ENCODE measurements at places on chromosomes 12 and 14. TPM values are rescaled to one million over a fixed set of nuclear protein-coding genes. Genes with fewer than 3 reads are reported as not detected.

Gene TAS2R42
- not detected for total RNA-seq

Gene PRIMA1
- total RNA-seq, result 1.2 TPM

Gene KRT77
- total RNA-seq, result not detected

Gene PSMC6
- 70.1 TPM for total RNA-seq

Gene IL22
- total RNA-seq, result not detected

Gene PPP1R1A
- 1.5 TPM for total RNA-seq

GRCh38 chr12:25583545-25583944 is 30.5 kb upstream of the LMNTD1 start:
- H3K36me3 ChIP-seq, result no peaks in the 10 kb centered on the region
- no peak overlapping the region for H3K27ac ChIP-seq
- no peaks in the 10 kb centered on the region for H3K4me1 ChIP-seq
- H3K4me3 ChIP-seq, result no peak overlapping the region

DNA sequence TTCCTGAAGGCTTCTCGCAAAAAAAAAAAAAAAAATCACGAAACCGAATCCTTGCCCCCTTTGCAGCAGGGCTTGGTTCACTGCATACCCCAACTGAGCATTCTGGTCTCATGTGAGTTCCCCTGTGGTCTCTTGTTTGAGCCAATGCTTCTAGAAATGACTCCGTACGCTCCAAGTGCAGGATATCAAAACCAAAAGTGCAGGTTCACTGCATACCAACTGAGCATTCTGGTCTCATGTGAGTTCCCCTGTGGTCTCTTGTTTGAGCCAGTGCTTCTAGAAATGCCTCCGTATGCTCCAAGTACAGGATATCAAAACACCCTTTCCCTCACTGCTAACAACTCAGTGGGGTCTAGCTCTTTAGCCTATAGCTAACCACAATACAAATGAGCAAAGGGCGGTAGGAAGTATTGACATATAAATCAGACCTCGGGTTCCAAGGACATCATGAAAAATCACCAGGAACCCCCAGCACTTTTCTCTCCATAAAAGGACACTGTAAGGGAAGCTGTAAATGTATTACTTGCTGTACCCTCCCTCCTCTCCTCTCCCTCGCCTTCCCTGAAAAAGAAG is 206.3 kb upstream of the NOS1 start:
- H3K4me1 ChIP-seq, result no peaks in the 10 kb centered on the region
- DNase-seq, result no peak
- no peaks in the 10 kb centered on the region for H3K27me3 ChIP-seq
- no peaks in the 10 kb centered on the region for H3K36me3 ChIP-seq
- no peak overlapping the region for H3K4me3 ChIP-seq
- no peak overlapping the region for H3K27ac ChIP-seq

- no peak overlapping the region for H3K27ac ChIP-seq
- H3K4me1 ChIP-seq, result no peaks in the 10 kb centered on the region
- H3K4me3 ChIP-seq, result no peak overlapping the region
- no peaks in the 10 kb centered on the region for H3K36me3 ChIP-seq
- no peaks in the 10 kb centered on the region for H3K27me3 ChIP-seq
These were observed 36.6 kb downstream of the ADAM20 start for GRCh38 chr14:70498191-70498590.

- H3K27ac ChIP-seq, result no peak overlapping the region
- no peaks in the 10 kb centered on the region for H3K36me3 ChIP-seq
- H3K4me1 ChIP-seq, result no peaks in the 10 kb centered on the region
- DNase-seq, result no peak
- H3K4me3 ChIP-seq, result no peak overlapping the region
These were observed 178.6 kb upstream of the EEA1 start for GRCh38 chr12:93107514-93108312.

DNA sequence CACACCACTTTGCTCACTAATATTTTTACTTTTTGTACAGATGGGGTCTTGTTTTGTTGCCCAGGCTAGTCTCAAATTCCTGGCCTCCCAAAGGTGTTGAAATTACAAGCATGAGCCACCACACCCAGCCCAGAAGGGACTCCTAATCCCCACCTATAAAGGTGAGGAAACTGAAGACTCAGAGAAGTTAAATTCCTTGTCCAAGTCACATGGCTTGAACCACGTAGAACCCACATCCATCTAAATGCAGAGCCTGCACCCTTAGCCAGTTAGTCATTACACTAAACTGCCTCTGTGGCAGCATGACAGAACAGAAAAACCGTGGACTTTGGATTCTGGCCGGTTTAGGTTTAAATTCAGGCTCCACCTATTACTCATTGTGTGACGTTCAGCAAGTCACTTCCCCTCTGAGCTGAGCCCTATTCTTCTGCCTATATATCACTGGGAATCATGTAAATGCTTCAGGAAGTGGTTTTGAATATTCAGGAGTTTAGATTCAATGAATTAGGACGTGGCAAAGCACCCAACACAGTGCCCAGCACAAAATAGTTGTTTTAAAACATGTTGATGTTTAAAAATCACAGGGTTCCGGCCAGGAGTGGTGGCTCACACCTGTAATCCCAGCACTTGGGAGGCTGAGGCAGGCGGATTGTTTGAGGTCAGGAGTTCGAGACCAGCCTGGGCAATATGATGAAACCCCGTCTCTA is 3.0 kb upstream of the CORO1C start:
- peak; percentile 84 for DNase-seq
- H3K27me3 ChIP-seq, result no peaks in the 10 kb centered on the region
- H3K27ac ChIP-seq, result peak overlapping the region; percentile 95
- no peak overlapping the region for H3K4me3 ChIP-seq
- peaks cover 22% of the 10 kb centered on the region for H3K4me1 ChIP-seq

GRCh38 chr12:68886636-68887572 is 46.1 kb downstream of the CPM start:
- H3K4me3 ChIP-seq, result no peak overlapping the region
- DNase-seq, result no peak
- H3K4me1 ChIP-seq, result no peaks in the 10 kb centered on the region
- H3K27me3 ChIP-seq, result no peaks in the 10 kb centered on the region

GRCh38 chr14:95185033-95185766 is 27.9 kb upstream of the DICER1 start:
- H3K4me3 ChIP-seq, result no peak overlapping the region
- H3K27ac ChIP-seq, result peak overlapping the region; percentile 55
- no peaks in the 10 kb centered on the region for H3K4me1 ChIP-seq
- no peak for DNase-seq

- no peak overlapping the region for H3K27ac ChIP-seq
- no peak overlapping the region for H3K4me3 ChIP-seq
- H3K36me3 ChIP-seq, result no peaks in the 10 kb centered on the region
- no peak for DNase-seq
- H3K4me1 ChIP-seq, result no peaks in the 10 kb centered on the region
These were observed 3.3 kb downstream of the ALDH6A1 start for GRCh38 chr14:74080820-74081460.

DNA sequence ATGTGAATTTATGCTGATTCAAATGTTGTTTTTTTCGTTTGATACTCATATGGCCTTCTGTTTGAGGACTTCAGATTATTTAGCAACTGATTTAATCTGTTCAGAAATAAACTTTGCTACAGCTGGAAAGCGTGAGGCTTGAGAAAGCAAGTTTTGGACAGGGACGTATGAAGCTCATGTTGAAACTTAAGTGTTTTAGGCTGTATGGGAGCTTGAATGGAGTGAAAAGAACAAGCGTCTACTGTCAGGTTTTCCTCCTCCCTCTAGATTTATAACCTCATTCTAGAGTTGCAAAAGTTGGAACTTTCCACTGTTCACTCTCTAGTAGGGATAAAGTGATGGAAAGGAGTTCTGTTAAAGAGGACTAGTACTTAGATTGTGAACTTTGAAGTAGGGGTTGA is 1.0 kb downstream of the PRPF39 start:
- no peaks in the 10 kb centered on the region for H3K27me3 ChIP-seq
- no peaks in the 10 kb centered on the region for H3K36me3 ChIP-seq
- H3K4me3 ChIP-seq, result peak overlapping the region; percentile 81

- DNase-seq, result no peak
- H3K27ac ChIP-seq, result no peak overlapping the region
- H3K36me3 ChIP-seq, result no peaks in the 10 kb centered on the region
- H3K4me3 ChIP-seq, result no peak overlapping the region
- H3K27me3 ChIP-seq, result no peaks in the 10 kb centered on the region
- no peaks in the 10 kb centered on the region for H3K4me1 ChIP-seq
These were observed 22.9 kb downstream of the C12orf50 start for GRCh38 chr12:88006351-88006750.
